ENCODE measurements at places on chromosomes 5 and 9. TPM values are rescaled to one million over a fixed set of nuclear protein-coding genes. Genes with fewer than 3 reads are reported as not detected.

DNA sequence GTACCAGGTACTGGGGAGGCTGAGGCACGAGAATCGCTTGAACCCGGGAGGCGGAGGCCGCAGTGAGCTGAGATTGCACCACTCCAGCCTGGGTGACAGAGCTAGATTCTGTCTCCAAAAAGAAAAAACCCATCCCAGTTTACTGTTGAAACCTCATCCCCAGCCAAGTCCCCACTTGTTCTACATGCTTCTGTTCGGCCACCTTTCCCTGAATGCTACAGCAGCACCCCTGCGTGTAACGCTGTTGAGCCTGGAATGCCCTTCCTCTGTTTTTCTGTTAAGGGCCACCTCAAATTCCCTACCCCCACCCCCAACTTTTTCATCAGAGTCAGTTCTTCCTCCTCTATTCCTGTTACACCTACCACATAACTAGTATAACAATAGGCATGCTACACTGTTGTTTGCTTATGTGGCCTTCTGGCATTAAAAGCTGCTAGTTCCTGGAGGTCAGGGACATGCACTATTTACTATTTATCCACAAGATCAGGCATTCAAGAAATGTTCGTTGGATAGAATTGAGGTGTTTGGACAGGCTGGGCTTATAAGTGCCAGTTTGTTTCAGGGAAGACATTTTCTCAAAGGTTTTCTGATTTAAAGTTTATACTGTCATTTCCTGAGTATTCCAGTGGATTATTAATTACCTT lies 47.1 kb upstream of the C5orf47 start:
- H3K4me3 ChIP-seq: no peak overlapping the region
- no peak overlapping the region for H3K27ac ChIP-seq
- H3K27me3 ChIP-seq: no peaks in the 10 kb centered on the region
- DNase-seq: no peak
- H3K4me1 ChIP-seq: peaks cover 10% of the 10 kb centered on the region

- H3K36me3 ChIP-seq: peaks cover 14% of the 10 kb centered on the region
- no peak overlapping the region for H3K4me3 ChIP-seq
- no peak overlapping the region for H3K27ac ChIP-seq
- H3K27me3 ChIP-seq: no peaks in the 10 kb centered on the region
Measured at GRCh38 chr5:172413601-172414171, 40.6 kb downstream of the SH3PXD2B start.

- no peaks in the 10 kb centered on the region for H3K27me3 ChIP-seq
- H3K36me3 ChIP-seq: no peaks in the 10 kb centered on the region
- no peak overlapping the region for H3K27ac ChIP-seq
- no peak for DNase-seq
- H3K4me3 ChIP-seq: no peak overlapping the region
Measured at GRCh38 chr5:160793530-160793899, 58.5 kb downstream of the ATP10B start.

DNA sequence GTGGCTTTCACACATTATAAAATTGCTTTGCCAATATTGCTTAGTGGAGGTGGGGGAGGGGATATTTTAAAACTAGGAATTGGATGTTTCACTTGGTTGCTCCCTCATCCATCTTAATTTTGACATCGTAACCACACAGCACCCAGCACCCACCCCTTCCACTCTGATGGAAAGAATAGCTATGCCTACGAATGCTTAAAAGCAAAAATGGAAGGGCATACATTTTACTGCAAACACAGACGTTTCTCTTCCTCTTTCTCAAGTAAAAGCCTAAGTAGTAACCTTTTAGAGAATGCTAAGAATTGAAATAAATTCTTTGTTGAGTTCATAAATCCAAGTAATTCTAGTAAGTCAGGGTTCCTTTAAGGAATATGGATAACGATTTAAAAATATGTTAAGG lies 69.9 kb downstream of the JAKMIP2 start:
- H3K27ac ChIP-seq: no peak overlapping the region
- no peak overlapping the region for H3K4me3 ChIP-seq
- DNase-seq: no peak
- peaks cover 4% of the 10 kb centered on the region for H3K36me3 ChIP-seq

DNA sequence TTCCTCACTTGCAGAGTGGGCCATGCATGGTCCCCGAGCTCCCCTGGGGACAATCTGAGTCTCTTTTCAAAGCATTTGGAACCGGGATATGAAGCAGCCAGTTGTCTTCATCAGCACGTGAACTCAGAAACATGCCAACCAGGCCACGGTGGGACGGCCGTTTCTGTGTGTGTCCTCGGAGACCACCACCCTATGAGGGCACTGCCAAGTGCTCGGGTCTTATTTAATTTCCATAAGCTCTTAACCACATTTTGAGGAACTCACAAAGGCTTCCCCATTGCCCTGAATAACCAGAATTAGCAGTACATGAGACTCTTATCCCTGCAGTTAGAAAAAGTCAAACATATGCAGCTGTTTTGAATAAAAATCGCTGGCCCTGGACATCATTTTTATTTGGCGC lies 60.1 kb downstream of the OTULIN start:
- no peak overlapping the region for H3K4me3 ChIP-seq
- H3K4me1 ChIP-seq: peaks cover 32% of the 10 kb centered on the region
- H3K27ac ChIP-seq: no peak overlapping the region
- no peaks in the 10 kb centered on the region for H3K27me3 ChIP-seq
- DNase-seq: no peak
- peaks cover 11% of the 10 kb centered on the region for H3K36me3 ChIP-seq

GRCh38 chr5:21125238-21125983 lies 1137.4 kb upstream of the CDH18 start:
- peaks cover 15% of the 10 kb centered on the region for H3K4me1 ChIP-seq
- H3K36me3 ChIP-seq: no peaks in the 10 kb centered on the region

DNA sequence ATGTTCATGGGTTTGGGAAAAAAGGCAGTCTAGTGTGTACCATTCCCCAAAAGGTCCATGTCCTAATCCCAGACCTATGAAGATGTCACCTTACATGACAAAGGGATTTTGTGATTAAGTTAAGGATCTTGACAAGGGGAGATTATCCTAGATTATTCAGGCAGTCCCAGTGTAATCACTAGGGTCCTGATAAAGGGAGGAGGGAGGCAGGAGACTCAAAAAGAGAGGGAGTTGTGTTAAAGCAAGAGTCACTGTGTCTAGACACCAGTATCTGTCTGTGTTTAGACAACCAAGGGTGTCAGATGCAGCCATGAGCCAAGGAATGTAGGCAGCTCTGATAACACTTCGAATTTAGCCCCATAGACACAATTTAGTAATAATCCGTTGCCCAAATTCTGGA lies 49.5 kb downstream of the DPYSL3 start:
- no peak overlapping the region for H3K27ac ChIP-seq
- peaks cover 17% of the 10 kb centered on the region for H3K4me1 ChIP-seq
- no peak overlapping the region for H3K4me3 ChIP-seq
- H3K27me3 ChIP-seq: no peaks in the 10 kb centered on the region

- no peak overlapping the region for H3K4me3 ChIP-seq
- H3K4me1 ChIP-seq: peaks cover 8% of the 10 kb centered on the region
- H3K27ac ChIP-seq: no peak overlapping the region
- no peaks in the 10 kb centered on the region for H3K36me3 ChIP-seq
- DNase-seq: no peak
Measured at GRCh38 chr9:124453586-124454191, 3.4 kb downstream of the ADGRD2 start.

GRCh38 chr5:173392-174290 lies 17.7 kb upstream of the LRRC14B start:
- H3K4me1 ChIP-seq: peaks cover 9% of the 10 kb centered on the region
- no peak overlapping the region for H3K4me3 ChIP-seq
- no peaks in the 10 kb centered on the region for H3K27me3 ChIP-seq
- no peaks in the 10 kb centered on the region for H3K36me3 ChIP-seq
- peak overlapping the region; percentile 5 for H3K27ac ChIP-seq

TSLP gene
- total RNA-seq: not detected

ISOC1 gene
- total RNA-seq: 25.9 TPM

RASGEF1C gene
- 2.0 TPM for total RNA-seq

CTXN3 gene
- total RNA-seq: not detected

WDR38 gene
- not detected for total RNA-seq

ABHD17B gene
- 42.1 TPM for total RNA-seq

CCL27 gene
- total RNA-seq: 0.86 TPM

FSTL4 gene
- total RNA-seq: 2.0 TPM

PCDHGA11 gene
- 1.8 TPM for total RNA-seq

RNF183 gene
- not detected for total RNA-seq

TNC gene
- 0.30 TPM for total RNA-seq

Data from neural crest cell (in vitro differentiated cells).